NCI-H1092 (cell line): ENCODE measurements at places on chromosomes 5 and 9.

DNA sequence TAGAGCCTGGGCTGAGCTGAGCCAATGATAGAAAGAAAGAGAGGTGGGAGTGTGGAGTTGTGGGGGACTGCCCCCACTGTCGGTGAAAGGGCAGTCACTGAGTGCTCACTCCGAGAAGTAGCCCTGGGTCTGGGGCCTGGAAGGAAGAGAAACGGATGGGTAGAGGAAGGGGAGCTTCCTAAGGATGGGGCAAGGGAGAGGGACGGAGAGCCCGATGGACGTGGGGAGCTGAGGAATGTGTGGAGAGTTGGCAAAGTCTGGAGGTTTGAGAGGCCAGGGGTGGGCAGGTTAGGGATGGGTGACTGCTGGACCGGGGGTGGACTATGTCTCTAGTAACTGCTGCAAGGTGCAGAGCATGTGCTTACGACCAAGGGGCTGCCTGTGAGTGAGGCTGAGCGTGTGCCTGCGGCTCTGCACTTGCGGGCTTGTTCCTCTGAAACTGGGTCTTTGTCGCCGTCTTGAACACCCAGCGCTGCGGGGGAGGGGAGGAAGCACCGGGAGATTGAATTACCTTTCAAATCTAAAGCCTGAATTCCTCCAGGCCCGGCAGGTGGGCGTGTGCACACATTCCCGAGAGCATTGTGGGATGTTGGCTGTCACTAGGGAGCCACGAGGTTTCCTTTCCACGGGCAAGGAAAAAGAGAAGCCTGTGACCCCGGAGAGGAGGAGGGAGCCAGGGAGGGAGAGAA is 76.4 kb upstream of the ARAP3 start:
- DNase-seq, result no peak

GRCh38 chr5:173920024-173920753 is 32.0 kb downstream of the CPEB4 start:
- DNase-seq, result no peak

- no peak for DNase-seq
These were observed 11.2 kb upstream of the PCDH1 start for GRCh38 chr5:141889282-141889871.

GRCh38 chr5:60504342-60504741 is 195.6 kb downstream of the DEPDC1B start:
- DNase-seq, result no peak

- no peak for DNase-seq
These were observed 644 bp upstream of the CTNNAL1 start for GRCh38 chr9:109013679-109014607.

DNA sequence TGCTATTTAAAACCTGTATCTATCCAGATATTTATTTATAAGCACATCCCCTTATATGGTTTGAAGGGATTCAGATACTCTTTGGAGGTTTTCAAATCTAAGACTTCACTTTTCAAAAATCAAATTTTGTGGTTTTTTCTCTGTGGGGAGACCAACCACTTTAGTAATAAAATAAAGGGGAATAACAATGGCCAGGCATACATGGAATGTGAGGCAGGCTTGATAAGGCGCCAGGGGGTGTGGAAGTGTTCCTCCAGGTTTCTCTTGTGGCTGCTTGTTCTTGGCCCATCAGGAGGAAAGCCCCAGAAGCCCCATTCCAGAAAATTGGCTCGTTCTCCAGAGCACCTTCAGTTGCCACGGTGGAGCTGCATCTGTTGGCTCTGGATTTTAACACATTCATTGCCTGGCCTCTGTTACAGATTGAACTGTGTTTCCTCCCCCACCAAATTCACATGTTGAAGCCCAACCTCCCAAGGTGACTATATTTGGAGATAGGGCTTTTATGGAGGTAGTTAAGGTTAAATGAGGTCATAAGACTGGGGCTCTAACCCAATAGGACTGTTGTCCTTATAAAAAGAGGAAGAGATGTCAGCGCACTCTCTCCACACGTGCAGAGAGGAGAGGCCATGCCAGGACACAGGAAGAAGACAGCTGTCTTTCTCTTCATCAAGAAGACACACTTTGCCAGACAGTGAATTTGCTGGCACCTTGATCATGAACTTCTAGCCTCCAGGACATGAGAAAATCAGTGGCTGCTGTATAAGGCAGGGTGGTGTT is 195.9 kb downstream of the TMEM38B start:
- DNase-seq, result no peak

GRCh38 chr5:33423018-33423630 is 17.6 kb upstream of the TARS1 start:
- no peak for DNase-seq

GRCh38 chr5:113632996-113633395 is 119.5 kb downstream of the YTHDC2 start:
- DNase-seq, result no peak

DNA sequence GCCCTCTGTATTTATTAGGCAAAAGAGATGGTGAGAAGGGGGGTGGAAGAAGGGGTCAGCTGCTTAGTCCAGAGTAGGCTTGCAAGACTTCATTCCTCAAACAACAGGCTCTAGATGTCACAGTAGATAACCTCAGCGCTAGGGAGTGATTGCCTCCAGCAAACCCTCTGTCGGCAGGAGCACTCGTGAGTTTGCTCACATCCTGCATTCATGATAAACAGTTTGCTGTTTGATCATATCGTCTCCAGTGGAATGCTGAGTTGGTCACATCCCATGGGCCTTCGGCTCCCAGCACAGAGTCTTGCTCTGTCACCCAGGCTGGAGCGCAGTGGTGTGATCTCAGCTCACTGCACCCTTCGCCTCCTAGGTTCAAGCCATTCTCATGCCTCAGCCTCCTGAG is 3.6 kb downstream of the TTC23L start:
- no peak for DNase-seq

DNA sequence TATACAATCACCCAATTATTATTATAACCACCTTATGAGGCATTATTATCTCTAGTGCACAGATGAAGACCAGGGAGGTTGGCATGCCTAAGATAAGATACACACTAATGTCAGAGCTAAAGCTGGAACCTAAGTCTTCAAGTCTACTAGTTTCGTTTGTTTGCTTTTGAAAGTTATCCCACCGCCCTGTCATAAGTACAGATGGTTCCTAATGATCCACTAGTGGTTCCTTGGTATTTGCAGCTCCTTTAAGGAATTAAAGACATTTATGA is 14.1 kb downstream of the NDUFA8 start:
- no peak for DNase-seq

DNA sequence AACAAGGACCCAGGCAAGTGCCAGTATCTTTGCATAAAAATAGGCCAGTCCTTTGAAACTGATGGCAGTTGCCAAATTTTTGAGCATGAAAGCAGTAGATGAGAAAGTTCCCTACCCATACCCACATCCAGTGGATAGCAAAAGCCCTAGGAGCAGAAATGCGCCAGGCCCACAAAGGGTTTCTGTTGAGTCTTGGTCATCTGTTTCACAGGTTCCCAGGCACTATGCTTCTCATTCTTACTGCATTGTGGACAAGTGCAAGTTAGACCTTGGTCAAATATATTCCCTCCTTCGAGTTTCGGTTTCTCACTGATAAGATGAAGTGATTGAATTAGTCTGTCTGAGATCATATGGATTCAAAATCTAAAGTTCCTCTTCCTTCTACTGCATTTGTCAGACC is 152.3 kb downstream of the NR3C1 start:
- DNase-seq, result no peak

GRCh38 chr5:35182910-35183535 is 47.3 kb downstream of the PRLR start:
- no peak for DNase-seq

DNA sequence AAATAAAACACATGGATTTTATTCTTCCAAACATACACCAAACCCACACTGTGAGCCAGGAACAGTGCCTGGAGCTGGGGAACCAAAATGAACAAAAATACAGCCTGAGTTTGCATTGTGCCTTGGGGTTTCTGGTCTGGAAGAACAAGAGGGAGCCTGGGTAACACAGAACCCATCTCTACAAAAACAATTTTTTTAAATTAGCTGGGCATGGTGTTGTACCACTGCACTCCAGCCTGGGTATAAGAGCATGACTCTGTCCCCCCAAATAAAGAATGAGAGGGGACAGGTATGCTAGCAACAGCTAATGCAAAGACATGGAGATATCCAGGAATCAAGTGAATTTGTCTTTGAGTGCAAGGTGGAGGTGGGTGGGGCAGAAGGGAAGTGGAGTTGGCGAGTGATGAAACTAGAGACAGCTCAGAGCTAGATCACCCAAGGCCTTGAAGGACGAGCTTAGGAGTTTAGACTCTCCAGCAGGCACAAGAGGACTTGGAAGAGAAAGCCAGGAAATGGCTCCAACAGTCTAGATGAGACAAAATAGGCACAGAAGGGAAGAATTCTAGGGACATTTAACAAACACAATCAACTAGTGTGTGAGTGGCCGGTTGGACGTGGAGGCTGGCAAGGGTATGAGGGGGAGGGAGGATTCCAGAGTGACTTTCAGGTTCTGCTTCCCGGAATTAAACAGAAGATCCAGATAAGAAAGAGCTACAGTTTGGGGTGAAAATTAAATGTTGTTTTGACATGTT is 47.4 kb downstream of the FNBP1 start:
- DNase-seq, result no peak

GRCh38 chr5:125575171-125575890 is 828.9 kb upstream of the ZNF608 start:
- DNase-seq, result no peak

DNA sequence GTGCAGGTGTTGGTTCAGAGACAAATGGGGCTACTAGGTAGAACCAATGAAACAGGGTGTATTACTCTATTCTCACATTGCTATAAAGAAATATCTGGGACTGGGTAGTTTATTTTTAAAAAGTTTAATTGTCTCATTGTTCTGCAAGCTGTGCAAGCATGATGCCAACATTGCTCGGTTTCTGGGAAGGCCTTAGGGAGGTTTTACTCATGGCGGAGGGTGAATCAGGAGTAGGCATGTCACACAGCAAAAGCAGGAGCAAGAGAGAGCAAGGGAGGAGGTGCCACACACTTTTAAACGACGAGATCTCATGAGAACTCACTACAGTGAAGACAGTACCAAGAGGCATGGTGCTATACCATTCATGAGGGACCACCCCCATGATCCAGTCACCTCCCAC is 134.6 kb downstream of the PIK3R1 start:
- no peak for DNase-seq

DNA sequence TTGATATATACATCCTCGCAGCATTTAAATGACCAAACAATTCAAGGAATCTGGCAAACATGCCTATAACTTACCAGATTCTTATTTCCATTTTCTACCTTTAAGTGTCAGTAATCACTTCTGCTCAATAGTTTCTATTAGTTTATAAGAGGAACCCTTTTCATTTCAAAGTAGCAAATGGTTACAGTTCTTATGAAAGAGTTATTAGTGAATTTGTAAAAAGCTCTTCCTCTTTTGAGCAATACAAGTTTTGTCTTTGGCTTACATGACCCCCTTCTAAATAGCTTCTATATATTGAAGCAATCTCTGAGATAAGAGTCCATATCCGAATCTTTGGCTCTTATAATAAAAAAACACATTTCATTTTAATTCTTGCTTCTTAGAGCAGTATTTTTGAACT is 42.0 kb downstream of the ELL2 start:
- DNase-seq, result no peak

DNA sequence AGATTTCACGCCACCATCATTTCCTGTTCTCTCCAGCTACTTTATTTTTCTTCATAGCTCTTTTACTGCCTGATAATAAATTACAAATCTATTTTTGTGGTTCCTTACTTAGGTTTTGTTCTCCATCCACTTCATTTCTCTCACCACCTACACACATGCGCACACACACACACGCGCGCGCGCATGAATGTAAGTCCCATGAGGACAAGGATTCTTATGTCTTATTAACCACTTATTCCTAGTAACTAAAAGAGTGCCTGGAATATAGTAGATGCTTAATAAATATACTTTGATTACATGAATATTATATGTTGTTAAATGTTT is 116.5 kb downstream of the TRPM6 start:
- DNase-seq, result no peak

- DNase-seq, result no peak
These were observed 2.8 kb upstream of the IL33 start for GRCh38 chr9:6212722-6213375.

GRCh38 chr5:61995486-61995885 is 310.5 kb upstream of the KIF2A start:
- DNase-seq, result no peak

GRCh38 chr5:39394946-39395345 is 29.8 kb downstream of the DAB2 start:
- DNase-seq, result no peak

- DNase-seq, result no peak
These were observed 949 bp downstream of the SNCB start for GRCh38 chr5:176629317-176629852.

GRCh38 chr9:34169125-34169524 is 9.7 kb upstream of the UBAP1 start:
- DNase-seq, result no peak

- no peak for DNase-seq
These were observed 288.2 kb upstream of the MAP3K1 start for GRCh38 chr5:56527174-56527573.

GRCh38 chr9:36208521-36209253 is 18.0 kb downstream of the CLTA start:
- DNase-seq, result no peak

DNA sequence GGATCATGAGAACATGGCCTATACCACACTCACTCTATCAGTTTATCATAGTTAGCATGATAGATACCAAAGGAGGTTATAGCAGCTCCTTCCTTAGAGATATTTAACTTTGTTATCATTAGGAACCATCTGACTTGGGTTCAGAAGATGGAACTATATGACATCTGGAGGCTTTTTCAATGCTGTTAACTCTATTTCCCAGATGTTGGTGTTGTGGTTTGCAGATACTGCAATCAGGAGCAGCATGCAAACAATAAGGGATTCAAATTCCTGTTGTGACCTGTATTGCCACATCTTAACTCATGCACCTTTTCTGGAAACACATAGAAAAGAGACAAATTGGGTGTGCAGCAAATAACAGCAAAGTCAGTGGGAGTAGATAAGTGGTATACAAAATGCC is 201.7 kb downstream of the NNT start:
- DNase-seq, result no peak

GRCh38 chr5:68673106-68673822 is 420.6 kb upstream of the SLC30A5 start:
- no peak for DNase-seq

DNA sequence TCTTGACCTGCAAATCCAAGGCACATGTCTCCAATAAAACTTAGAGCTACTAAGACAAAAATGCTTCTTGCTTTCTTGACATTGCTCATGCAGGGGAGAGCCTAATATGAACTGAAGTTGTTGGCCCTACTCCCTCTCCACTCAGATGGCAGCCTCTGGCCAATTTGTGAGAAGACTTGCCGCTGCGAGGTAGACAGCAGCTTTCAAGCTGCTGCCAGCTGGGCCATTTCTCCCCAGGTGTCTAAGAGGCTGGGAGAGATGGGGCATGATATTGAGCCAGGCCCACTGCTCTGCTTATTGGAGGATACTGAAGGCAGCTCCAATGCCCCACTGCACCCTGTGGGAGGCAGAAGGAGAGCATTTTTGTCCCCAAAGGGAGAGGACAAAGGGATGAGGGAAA is 380.5 kb downstream of the RASEF start:
- DNase-seq, result no peak

DNA sequence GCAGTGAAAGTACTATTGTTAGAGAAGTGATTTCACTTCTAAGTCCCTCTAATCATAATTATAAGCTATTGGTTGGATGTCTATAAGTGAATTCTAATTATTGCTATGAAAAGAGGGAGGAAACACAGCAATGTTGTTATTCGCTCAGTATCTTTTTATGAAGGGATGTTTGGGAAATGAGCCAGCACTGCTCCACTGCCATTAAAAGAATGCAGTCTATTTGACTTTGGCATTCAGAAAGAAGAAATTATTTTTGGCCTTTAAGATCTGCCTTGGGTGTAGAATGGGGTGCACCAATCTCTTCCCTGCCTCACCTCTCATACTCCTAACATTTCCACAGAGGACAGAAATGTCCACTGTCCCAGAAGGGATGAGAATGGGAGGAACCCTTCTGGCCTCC is 332.0 kb downstream of the SPATA31D1 start:
- DNase-seq, result no peak
